LoVo (cell line): ENCODE measurements at places on chromosomes 1 and 21.

- peak; percentile 93 for DNase-seq
Observed at GRCh38 chr1:110338309-110338885, 780 bp upstream of the RBM15 start.

- DNase-seq: no peak
Observed at GRCh38 chr1:4086921-4087320, 186.8 kb upstream of the C1orf174 start.

DNA sequence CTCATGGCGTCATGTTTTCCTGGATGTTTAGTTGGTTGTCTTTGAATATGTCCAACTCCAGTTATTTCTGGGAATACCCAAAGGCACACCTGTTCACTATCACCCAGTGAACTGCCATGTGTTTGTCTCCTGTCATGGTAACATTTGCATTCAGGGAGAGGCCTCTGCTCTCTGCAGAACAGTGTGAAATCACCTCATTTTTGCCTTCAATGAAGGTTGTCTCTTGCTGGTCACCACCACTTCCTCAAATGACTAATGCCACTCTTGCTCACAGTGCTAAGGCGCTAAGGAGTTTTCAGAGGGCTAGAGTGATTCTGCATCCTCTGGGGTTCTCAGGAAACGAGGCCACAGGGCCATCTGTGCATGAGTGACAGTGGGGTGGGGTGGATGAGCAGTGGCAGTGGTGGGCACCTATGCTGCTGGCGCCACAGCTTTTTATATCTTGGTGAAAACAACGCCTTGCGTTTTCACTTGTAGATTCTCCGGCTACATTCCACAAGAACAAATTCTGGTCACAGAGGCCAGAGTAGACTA lies 60.0 kb upstream of the ATP5PO start:
- DNase-seq: peak; percentile 73

GRCh38 chr1:48588061-48588460 lies 116.1 kb upstream of the SPATA6 start:
- DNase-seq: no peak

DNA sequence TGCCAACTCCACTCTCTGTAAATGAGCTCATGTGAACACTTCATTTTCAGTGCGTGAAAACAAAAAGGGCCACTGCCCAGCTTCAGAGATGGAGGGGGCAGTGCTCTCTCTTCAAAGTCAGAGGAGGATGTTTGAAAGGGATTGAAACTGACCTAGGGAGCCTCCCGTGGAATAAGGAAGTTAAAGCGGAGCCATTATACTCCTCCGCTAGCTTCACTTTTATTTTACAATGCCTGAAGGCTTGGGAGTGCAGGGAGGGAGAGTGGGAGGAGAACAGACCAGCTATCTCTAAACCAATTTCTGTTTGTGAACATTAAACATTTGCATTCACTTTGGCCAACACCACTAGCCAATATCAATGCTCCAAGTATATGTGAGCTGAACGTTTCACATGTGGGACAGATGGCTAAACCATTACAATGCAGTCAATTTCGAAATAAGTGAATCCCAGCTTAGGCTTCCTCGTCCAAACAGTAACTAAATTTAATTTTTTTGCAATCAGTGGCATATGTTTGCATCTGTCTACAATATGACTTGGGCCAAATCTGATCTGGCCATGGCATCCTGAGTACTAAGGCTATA lies 126.9 kb downstream of the ESRRG start:
- DNase-seq: no peak

- no peak for DNase-seq
Observed at GRCh38 chr21:38439426-38439825, 58.9 kb downstream of the ERG start.

DNA sequence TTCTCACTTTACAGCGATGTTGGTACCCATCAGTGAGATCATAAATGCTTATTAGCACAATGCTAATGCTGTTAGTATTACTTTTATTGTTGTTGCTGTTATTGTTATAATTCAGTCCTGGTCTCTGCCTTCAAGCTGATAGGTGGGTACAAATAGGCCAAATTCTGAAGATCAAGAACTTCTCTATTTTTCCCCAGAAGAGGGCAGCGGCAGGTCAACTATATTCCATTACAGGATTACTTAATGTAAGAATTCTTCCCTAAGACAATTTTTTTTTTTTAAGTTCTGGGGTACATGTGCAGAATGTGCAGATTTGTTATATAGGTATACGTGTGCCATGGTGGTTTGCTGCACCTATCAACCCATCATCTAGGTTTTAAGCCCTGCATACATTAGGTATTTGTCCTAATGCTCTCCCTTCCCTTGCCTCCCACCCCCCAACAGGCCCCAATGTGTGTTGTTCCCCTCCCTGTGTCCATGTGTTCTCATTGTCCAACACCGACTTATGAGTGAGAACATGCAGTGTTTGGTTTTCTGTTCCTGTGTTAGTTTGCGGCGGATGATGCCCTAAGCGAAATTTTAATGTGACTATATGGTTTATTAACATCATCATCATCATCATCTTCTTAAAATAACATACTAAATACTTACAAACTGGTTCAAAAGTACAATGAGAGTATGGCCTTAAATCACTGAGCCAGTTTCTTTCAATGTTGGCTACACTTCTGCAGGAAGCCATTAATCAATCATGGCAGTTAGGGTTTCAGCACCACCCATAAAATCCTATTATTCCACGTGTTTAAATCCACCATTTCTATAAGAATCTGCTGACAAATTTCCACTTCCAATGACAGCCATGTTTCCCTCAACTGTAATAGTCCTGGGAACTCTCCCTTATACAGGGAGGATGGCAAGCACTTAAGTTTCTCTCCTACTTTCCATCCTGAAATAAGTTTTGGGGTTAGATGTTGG lies 19.2 kb downstream of the SLC19A2 start:
- DNase-seq: peak; percentile 8

DNA sequence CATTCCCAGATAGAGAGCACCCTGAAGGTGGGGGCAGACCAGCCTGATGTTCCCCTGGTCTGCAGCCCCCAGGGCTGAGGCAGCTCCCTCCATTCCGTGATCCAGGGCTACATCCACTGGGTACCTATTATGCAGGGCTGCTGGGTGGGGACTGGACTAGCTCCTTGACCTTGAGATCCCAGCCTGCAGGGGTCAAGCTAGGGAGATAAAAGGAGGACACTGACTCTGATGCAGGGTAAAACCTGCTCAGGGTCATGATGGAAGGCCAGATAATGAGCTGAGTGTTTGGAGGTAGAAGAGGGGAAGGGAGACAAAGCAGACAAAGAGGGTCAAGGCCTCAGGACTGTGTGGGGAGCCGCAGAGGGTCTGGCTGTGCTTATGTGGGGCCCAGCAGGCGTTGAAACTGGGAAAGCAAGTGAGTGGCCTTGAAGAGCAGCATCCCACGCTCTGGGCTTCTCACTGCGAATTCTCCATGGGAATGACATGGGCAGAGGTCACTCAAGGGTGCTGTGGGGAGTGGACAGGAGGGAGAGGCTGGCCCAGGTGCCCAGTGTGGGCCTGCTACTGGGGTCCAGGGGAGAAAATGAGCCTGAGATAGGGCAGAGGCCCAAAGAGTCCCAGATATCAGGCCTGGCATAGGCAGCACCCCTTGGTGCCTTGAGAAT lies 9.7 kb downstream of the FOXO6 start:
- no peak for DNase-seq

DNA sequence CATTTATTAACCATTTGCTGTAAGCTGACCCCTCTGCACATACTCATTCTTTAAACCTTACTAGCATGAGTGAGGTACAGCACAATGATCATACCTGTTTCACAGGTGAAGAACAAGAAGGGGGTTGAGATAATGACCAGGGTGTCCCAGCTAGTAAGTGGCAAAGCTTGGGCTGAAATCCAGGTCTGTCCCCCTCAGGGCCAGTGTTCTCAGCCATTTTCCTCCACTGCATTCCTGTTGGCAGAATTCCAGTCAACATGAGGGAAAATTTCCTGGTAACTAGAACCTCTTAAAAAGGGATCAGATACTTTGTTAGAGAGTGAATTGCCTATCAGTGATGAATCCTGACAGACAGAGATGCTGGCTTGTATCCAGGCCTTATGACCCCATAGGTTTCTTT lies 48.1 kb downstream of the SPATA46 start:
- no peak for DNase-seq

DNA sequence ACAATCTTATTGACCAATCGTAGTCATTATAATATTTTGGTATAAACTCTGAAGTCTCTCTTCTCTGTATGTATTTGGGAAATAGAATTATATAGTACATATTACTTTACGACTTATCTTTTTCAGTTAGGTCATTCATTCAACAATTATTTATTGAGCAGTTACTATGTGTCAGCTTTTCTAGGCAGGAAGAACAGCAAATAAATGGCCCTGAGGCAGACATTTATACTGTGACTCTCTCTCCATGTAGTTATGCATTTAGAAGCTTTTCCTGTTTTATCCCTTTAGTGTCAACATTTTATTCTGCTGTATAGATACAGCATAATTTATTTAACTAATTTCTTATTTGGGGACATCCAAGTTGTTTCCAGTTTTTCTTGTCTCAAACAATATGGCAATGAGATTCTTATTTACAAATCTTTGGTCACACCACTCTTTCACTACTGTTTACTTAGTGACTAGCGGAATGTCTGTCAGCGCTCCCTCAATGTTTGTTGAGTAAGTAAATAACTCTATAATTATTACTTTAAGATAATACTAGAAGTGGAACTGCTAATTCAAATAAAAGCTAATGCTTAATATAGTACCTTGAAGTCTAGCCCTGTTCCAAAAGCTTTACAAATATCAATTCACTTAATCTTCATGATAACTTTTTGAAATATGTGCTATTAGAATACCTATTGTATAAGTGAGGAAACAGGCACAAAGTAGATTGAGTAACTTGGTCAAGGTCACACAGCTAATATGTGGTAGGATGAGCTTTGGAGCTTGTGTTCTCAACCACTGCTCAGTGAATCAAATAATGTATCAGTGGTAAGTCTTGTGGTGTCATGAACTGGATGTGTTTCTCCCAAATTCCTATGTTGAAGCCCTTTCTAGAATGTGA lies 465.6 kb downstream of the SIPA1L2 start:
- no peak for DNase-seq

GRCh38 chr1:23911921-23912320 lies 1.2 kb downstream of the CNR2 start:
- no peak for DNase-seq

- DNase-seq: no peak
Observed at GRCh38 chr1:43705982-43706597, 1.2 kb upstream of the ST3GAL3 start.

GRCh38 chr1:100414693-100415497 lies 62.6 kb downstream of the CDC14A start:
- no peak for DNase-seq

DNA sequence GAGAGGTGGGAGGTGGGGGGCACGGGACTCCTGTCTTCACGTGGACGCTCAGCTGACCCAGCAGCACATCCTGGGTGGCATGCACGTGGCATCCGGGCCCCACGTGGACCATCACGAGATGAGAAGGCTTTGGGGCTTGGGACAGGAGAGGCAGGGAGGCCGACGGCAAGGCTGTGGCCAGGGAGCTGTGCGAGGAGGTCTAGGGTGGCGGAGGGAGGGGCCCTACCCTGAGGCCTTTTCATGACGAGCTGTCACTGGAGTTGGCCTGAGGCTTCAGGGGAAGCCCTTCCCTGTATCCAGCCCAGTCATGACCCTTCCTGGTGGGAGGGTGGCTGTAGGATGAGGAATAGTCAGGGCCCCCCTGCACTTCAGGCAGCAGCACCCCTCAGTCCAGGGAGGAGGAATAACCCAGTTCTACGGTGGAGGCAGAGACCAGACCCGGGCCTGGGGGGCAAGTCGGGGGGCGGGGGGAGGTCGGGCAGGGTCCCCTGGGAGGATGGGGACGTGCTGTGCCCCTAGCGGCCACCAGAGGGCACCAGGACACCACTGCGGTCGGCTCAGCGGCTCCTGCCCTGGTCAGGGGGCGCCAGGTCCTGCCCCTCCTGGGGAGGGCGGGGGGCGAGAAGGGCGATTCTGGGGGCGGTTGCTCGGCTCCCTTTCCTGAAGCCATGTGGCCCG lies 2.0 kb upstream of the PERM1 start:
- no peak for DNase-seq

GRCh38 chr1:67674260-67675011 lies 10.6 kb upstream of the GADD45A start:
- DNase-seq: no peak

GRCh38 chr1:99004861-99005442 lies at the start of gene PLPPR5:
PLPPR5 (minus strand) TSS chr1:99004861; CDS start chr1:99004671, 190 bp downstream.
- DNase-seq: no peak

GRCh38 chr1:43348809-43349593 lies 9.8 kb upstream of the CDC20 start:
- peak; percentile 93 for DNase-seq

- DNase-seq: no peak
Observed at GRCh38 chr1:42463921-42464320, 835 bp downstream of the CCDC30 start.

DNA sequence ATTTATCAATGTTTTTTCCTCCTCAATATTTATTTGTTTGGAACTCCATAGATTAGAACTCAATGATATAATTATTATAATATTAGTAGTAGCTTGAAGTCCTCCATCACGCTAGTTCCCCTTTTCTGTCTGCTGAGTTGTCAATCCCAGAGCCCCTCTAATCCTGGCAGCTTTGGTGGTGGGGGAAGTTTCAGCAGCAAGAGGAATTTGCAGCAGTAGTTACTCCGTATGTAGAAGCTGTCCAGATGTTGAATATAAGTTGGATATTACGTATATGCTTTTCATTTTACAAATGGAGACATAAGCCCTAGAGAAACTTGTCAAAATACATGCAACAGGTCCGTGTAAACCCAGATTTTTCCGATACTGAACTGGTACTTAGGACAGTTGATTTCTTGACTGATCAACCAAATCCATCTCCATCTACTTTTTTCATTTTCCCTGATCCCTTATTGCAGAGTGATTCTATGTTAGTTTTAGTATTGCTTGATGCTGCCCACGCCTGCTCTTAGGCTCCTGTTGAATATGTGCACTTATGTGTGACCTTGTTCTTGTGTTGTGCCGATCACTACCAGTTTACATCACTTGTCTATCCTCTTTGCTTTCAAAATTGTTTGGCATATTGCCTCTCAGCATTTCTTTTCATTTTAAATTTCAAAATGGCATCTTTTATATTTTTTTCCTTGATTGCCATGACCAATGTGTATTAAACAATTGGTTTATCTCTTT lies 28.1 kb downstream of the SMAP2 start:
- no peak for DNase-seq

GRCh38 chr1:219371471-219371870 lies 197.8 kb downstream of the LYPLAL1 start:
- no peak for DNase-seq

DNA sequence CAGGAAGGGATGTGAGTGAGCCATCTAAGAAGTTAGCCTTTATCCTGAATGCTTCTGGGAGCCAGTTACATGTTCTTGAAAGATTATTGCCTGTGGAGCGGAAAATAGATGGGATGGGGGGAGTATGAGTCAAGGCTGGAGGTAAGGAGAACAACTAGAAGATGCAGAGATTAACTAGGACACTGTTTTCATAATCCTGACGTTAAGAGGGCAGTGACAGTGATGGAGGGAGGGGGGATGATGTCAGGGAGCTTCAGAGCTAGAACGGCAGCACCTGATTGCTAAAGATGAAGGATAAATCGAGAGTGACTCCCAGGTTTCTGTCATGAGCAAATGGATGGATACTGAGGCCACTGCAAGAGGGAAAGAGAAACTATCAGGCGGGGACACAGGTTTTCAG lies 10.0 kb upstream of the RCSD1 start:
- DNase-seq: no peak

- peak; percentile 60 for DNase-seq
Observed at GRCh38 chr1:115089420-115090185, at the start of gene TSPAN2. TSPAN2 (minus strand) TSS chr1:115089503; CDS start chr1:115089432, 71 bp downstream.
